ENCODE measurements at places on chromosomes 12 and 14.
A peak's percentile ranks its signal among the peaks of the same experiment; 100 is the strongest.

- no peak for DNase-seq
These were observed 28.7 kb downstream of the ARID4A start for GRCh38 chr14:58327019-58327418.

DNA sequence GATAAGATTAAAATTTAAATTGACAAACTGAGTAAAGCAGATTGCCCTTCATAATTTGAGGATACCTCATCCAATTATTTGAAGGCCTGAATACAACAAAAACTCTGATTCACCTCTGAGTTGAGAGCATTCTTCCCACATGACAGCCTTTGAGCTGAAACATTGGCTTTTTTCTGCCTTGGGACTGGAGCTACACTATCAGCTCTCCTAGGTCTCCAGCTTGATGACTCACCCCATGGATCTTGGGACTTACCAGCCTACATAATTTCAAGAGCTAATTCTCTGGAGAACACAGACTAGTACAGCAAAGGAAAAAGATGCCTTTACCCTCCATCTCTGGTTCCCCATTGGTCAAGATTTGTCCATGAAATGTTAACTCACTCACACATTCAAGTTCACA lies 555.1 kb downstream of the FOXG1 start:
- DNase-seq: no peak

GRCh38 chr12:31850268-31850667 lies 108.9 kb upstream of the RESF1 start:
- no peak for DNase-seq

- no peak for DNase-seq
These were observed 72.7 kb downstream of the NIN start for GRCh38 chr14:50758305-50758704.

DNA sequence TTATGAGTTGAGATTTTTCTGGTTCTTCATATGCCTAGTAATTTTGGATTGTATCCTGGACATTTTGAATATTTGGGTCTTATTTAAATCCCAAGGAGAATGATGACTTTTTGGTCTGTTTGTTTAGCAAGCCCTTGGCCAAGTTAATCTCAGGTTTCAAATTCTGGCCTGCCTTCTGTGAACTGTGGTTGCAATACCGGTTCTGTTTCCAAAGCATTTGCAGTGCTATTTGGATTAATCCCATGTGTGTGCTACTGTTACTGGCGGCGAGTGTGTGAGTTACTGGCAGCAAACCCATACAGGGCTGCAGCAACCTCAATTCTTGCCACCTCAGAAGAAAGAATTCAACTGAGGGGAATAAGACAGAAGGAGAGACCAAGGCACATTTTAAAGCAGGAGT lies 51.1 kb downstream of the TMEM260 start:
- DNase-seq: no peak

DNA sequence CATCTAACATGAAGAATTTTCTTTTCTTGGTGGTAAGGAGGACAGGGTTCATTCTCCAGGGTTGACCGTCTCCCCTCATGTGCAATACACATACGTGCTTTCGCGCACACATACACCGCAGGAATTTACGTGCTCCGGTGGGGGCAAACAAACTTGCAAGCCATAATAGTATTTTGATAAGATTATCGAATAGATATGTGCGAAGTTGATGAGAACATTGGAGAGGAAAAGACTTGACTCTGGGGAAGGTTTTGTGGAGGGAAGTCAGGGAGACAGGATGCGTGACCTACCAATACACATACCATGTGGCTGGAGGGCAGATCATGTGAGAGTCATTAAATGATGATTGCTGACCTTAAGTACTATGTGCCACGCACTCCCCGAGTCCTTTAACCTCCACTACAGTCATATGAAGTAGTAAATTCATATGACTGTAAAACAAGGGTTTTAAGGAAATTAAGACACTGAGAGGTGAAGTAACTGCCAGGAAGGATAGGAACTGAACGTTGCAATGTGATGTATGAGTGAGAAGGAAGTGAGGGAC lies 921 bp downstream of the RAD51B start:
- DNase-seq: peak; percentile 33

- DNase-seq: no peak
These were observed 43.5 kb downstream of the GTF2A1 start for GRCh38 chr14:81177225-81177624.
